ENCODE measurements at places on chromosomes 2 and 18.

DNA sequence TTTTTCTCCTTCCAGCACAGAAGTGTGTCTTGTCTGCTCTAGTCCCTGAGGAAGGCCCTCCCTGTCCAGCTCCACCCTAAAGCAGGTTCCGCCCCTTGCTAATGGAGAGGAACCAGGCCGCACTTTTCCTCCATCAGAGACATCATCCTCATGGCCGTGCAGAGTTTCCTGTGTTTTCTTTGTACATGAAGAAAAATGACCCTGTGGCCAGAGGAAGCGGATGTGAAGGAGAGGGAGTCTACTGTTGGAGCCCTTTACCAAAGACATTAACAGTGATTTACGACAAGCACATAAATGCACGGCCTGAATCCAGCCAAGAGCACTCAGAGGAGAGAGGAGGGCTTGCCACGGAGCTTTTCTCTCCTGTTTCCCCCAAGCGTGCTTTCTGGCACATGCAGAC is 109.5 kb downstream of the RNF144A start:
- DNase-seq: no peak

DNA sequence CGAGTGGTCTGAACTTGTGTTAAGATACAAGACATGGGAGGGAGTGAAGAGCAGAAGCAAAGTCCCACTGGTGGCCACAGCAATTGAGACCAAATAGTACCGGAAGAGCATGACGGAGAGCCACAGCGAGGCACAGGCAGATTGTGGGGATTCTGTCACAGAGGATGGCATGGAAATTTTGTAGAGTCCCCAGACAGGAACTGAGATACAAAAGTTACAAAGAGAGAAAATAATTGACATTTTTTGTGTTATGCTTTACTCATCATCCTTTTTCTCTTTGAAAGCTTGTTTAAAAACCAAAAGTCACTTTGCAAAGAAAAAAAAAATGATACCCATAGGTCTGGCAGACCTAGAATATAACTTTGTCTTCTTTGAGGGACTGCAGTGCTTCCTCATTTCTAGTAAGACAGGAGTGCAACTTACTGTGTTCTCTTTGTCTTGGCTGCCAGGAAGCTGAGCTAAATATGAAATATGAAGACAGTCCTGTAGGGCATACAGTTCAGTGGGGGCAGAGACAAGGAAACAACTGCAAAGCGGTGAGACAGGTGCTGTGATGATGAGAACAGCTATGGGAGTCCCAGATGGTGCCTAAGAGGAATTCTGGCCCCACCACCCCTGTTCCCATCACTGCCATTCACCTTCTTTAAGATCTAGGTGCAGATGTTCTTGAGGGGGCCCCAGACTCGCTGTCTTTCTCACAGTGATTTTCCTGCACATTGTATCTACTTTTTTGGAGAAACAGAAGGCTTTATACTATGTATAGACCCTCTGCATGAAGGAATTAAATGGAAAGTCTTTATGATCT is 5.2 kb downstream of the ARHGAP25 start:
- DNase-seq: no peak

GRCh38 chr2:170886386-170886785 is 42.7 kb upstream of the GORASP2 start:
- DNase-seq: no peak

- no peak for DNase-seq
Measured at GRCh38 chr2:45272549-45273265, 263.5 kb upstream of the SIX2 start.

- no peak for DNase-seq
Measured at GRCh38 chr2:172339371-172340010, 87.9 kb upstream of the ITGA6 start.

GRCh38 chr2:234632527-234633391 is 135.9 kb upstream of the ARL4C start:
- no peak for DNase-seq

GRCh38 chr18:63586431-63586830 is 712 bp upstream of the SERPINB13 start:
- no peak for DNase-seq

DNA sequence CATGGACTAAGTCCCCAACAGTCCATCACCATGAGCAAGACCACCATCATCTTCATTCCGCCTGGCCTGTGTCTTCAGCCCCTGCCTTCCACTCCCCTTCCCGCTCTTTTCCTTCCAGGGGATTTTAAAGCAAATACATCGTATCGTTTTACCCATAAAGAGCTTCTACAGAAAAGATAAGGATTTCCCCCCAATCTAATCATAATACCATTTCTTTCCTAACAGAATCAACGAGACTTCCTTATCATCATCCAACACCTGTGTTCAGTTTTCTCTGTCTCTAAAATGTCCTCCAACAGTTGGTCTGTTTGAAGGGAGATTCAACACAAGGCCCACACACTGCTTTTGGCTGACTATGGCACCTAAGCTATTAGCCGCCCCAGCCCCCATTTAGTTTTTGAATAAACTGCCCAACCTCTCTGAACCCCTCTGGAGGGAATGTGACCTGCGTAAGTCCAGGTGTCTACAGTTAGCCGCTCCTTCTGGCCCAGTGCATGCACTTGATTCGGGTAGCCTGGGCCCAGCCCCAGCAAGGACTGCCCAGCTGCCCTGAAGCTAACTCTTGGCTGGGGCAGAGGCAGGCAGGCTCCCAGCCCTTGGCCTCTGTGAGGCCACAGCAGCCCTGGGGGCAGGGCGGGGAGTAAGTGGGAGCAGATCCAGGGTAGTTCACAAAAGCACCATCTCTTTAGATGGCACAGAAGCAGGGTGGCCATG is 25.3 kb upstream of the SEMA4C start:
- DNase-seq: no peak

DNA sequence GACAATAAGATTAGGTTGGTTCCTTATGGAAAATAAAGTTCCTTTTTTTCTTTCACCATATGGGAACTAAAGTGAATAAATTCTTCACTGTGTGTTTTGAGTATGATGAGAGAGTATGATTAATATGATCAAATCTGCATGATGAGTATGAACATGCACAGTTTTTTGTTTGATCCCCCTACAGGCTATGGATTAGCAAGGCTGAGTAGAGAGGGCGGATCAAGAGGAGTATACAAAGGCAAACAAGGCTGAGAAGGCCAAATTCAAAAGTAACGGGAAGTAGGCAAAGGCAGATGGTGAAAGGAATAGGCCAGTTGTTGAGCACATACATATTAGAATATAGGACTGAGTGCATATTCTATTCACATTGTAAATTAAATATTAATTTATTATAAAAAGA is 508.2 kb downstream of the LRRTM4 start:
- no peak for DNase-seq

Measured in stimulated activated CD8-positive, alpha-beta memory T cell treated with anti-CD3 and anti-CD28 coated beads, Interleukin-2, amount 100 ng/mL, for 1 hour (primary cell).